ENCODE measurements at places on chromosomes 11 and 22.

DNA sequence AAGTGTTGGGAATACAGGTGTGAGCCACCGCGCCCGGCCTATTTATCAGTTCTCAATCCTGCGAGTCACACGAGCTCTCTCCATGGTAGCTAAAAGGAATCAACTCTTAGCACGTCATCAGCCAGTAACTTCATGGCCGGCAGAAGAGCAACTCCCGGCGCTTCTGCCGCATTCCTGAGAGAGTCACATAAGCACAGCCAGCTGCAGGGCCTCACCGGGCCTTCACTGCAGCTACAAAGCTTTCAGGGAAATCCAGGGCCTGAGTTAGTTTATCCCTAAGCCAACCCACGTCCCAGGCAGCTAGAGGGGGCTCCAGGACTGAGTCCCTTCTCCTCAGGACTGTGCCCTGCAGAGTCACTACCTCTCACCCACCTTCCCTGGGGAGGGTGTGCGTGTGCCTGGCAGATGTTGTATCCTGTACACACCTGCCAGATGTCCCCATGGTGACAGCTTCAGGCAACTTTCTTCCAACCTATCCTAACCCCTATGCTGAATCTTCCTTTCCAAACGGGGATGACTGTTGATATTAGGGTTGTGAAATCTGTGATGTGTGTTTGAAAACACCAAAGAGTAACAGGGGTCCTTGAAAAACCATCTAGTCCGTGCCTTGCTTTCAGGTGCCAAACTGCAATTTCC is 45.9 kb upstream of the ARFGAP3 start:
- DNase-seq = no peak

DNA sequence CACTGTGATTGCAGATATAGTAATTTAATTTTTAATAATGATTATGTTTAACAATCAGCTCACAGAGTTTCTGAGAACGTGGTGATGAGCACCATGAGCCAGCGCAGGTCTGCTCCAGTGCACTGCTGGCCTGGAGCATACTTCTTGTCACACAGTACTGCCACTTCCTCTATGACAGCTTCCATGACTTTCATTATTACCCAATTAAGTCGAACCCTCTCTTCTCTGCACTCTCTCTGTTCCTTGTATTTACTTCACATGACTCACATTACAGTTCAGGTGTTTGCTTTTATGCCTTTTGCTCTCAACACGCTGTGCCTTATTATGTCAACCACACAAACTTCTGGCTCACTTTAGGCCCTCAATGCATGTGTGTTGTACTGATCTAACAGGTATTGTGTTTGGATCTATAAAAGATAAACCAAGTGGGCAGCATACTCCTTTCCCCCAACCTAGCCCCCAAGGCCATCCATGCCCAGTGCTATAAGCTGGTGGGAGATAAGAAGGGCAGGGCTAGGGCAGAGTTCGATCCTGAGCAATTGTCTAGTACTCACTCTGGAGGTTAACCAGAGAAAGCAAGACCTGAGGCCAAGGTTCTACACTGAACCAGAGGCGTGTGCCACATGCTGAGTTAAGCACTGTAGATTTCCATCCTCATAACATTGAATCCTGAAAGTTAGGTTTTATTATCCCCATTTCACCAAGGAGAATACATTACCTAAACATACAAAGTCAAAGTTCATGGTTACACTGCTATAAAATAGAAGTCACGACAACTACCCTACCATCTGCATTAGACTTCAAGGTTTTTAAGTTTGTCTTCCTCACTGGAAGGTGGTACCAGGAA is 356.5 kb downstream of the INSC start:
- DNase-seq = no peak

DNA sequence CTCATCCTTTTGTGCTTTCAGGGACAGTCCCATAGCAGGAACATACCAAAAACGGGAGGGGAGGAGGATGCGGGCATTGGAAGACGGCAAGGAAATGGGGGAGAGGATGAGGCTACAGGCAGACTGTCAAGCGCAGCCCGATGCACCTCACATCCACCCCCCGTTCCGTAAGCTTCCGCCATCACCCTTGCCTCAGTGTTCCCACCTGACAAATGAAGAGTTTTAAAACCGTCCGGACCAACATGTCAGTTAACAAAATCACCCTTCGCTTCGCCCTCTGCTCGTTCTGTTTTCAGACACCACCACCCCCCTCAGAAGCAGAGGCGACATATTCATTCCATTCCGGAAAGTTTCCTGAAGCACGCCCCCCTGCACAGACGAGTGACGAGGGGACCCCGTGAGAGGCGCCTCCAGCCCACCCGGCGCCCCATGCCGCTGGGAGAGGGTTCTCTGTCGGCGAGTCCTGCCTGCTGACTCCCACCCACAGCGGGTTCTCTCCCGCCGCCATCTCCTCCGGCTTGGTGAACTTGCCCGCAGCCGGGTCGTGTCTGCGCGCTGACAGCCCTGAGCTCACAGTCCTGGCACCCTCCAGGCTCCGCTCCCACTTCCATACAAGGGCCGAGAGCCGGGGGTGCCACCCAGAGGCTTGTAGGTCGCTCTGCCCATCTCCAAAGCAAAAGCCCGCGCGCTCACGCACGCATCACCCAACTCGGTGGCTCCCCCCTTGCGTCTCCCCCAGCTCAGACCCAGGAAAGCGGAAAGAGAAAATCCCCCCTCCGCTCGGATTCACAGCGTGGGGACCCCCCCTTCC is 1.5 kb downstream of the IGSF9B start:
- no peak for DNase-seq

DNA sequence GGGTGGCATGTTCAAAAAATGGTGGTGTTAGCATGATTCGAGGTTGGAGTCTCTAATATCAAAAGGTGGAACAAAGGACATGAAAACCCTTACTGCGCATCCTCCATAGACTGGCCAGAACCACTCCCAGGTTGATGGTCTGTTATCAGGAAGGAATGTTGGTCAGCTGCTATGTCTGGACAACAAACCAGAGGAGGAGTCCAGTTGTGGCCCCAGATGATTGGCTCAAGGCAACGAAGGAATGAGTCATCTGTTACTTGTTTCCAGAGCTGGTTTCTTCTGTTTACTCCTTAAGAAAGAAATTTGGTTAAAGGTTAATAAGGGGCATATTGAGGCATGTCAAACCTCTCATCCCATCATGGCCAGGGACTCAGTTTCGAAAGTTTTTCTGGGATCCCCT is 56.8 kb upstream of the GRIA4 start:
- no peak for DNase-seq

DNA sequence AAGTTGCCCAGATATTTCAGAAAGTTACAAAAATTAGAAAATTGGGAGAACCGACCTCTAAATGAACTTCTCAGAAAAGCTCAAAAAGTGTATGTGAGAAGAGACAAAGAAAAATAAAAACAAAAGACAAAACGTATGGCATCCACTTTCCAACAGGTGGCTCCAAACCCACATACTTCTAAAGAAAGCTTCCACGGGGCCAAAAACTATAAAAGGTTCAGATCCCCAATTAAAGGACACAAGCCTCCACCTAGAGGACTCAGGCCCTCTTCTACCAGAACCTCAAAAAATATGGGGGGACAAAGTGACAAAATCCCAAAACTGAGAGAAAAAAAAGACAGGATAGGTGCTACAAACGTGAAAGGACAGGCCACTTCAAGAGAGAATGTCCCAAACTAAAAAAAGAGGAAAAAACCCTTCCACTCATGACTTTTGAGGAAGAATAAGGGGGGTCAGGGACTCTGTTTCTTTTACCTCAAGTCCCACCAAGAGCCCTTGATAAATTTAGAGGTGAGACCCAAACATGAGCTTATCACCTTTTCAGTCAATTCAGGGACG is 8.8 kb downstream of the SCGB2A1 start:
- DNase-seq = peak; percentile 8

- DNase-seq = no peak
Measured at GRCh38 chr11:110886288-110886970, 174.2 kb upstream of the ARHGAP20 start.

DNA sequence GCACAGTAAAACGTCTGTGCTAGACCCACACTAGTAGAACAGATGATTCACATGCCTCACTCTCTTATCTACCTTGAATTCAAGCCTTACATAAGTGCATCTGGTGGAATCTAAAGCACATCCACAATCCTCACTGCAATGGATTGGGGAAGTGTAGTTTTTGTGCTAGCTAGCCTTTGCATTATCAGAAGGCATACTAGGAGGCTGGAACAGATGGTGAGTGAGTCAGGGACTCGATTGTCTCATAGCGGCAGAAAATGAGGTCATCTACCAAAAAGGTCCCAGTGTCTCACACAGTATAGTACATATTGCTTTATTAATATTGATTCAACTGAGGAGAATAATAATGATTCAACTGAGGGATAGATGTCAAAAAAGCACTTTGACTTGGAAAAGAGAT is 9.3 kb downstream of the MSANTD4 start:
- DNase-seq = peak; percentile 35

DNA sequence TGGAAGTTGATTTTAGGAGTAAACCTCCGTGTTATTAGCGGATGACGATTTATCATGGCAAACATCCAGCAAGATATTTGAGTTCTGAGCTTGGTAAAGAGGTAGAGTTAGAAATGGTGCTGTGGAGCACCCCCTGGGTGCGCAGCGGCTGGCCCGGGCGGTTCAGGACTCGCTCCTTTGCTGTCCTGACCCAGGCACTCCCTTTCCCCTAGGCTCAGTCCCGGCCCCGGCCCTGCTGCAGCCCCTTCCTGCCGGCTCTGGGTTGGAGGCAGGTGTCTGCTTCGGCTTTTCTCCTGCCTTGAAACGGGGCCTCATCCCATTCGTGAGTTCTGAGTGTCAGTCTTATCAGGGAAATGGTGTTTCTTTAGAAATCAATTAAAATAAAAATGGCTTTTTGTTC is 33.4 kb downstream of the AP2A2 start:
- DNase-seq = no peak

GRCh38 chr11:2827256-2827655 is 58.3 kb downstream of the CDKN1C start:
- no peak for DNase-seq

GRCh38 chr11:98725471-98725870 is 295.3 kb upstream of the CNTN5 start:
- no peak for DNase-seq

DNA sequence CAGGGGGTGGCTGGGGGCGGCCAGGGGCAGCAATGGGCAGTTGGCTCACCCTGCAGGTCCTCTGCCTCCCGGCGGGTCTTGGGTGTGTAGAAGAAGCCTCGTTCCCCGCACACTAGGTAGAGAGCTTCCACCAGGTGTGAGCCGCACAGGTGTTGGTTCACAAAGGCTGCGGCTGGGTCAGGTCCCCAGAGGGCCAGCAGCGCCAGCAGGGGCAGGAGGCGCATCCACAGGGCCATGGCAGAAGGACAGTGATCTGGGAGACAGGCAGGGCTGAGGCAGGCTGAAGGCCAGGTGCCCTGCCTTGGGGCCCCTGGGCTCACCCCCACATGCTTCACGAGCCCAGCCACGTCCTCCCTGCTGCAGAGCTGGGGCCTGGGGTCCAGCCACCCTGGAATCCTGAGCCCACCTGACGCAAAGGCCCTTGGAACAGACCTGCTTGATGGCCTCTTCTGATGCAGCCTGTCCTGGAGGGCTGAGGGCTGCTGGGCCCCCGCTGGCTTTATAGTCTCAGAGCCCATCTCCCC is at the start of gene INS:
TSS of gene INS (minus strand) at position 474 of the 524 bp plus-strand sequence. CDS start at position 236, 238 bp downstream.
- DNase-seq = no peak

GRCh38 chr11:94934846-94935245 is 38.5 kb downstream of the CWC15 start:
- no peak for DNase-seq

DNA sequence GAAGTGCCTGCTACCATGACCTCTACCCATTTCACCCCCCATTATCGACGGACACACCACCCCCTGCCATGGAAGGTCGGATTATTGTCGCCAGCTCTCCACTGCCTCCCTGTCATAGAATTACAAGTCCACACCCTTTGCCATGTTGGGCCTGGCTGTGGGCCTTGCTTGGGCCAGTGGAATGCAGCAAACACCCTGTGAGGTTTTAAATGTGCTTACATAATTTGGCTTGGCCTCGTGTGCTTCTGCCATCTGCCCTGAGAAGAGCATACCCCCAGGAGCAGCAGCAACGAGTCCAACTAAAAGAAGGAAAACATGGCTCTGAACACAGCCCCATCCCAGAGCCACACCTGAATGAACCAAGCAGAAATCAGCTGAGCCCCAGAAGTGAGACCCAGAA is 94.1 kb upstream of the PRDM11 start:
- no peak for DNase-seq

GRCh38 chr22:38081941-38082828 is 1.8 kb downstream of the SLC16A8 start:
- no peak for DNase-seq

GRCh38 chr11:60069450-60069849 is 13.0 kb downstream of the MS4A3 start:
- DNase-seq = no peak

DNA sequence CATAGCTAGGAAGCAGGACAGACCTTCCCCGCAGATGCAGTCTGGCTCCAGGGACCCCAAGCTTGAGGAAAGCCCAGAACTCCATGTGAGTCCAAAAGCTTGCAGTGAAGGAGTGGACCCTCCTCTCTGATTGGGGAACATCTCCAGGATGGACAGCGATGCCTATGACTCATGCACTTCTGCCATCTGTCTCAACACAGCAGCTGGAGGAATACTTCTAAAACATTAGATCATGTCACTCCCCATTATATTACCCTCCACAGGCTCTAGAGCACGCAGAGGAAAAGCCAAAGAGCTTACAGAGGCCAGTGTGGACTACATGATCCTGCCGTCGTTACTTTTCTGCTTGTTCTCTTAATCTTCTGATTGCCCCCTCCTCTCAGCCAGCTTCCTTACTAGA is 605.7 kb downstream of the INSC start:
- DNase-seq = no peak

GRCh38 chr11:75141166-75141565 is 9.7 kb upstream of the SLCO2B1 start:
- DNase-seq = no peak

DNA sequence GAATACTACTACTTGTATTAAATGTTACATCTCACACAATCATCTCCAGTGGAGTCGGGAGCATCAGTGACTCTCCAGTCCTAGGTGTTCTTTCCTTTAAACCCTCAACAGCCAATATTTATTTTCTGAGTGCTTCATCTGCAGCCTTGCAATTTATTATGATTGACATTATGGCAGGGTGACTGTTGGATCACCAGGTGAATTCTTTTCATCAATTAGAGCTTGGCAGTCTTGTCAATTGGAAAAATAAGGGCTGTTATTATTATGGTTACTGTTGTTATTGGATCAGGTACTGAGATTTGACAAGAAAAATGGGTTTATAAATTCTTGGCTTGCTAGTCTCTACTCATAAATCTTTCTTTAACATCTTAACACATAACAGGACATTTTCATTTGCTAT is 27.5 kb upstream of the HTATIP2 start:
- no peak for DNase-seq

DNA sequence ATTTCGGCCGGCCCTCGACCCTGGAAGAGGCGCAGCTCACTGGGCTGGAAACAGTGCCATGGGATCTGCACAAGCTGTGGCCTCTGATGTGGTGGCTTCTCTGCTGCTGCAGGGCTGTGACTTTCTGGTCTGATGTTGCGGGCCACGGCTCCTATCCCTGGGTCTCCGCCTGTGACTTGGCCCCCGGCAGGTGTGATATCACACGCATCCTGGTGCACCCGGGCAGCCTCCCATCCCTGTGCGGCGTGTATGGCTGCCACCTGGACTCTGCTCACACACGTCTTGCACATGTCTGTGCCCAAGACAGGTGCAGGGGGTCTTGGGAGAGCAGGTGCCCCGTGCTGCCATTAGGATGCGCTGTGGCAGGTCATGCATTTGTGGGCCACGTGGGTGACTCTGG is 31.1 kb downstream of the GRAMD4 start:
- no peak for DNase-seq

GRCh38 chr22:36383110-36383581 is 4.6 kb downstream of the MYH9 start:
- DNase-seq = peak; percentile 51

Data from erythroblast (primary cell).